ENCODE measurements at places on chromosomes 4 and X.

DNA sequence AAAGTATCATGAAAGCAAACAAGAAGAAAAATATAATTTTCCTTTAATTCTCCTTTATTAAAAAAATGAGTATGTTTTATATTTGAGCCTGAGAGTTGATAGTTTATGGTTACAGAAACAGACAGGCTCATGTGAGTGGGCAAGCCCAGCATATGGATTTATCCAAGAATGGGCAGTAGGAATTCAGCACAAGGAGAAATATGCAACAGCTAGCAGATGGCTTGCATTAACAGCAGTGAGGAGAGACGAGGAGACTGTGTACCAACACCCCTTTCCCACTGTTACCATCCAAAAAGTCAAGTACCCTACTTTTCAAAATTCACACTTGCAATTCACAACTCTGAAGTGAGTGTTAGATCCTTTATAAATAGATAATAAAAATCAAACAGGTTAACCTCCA, 1760.2 kb upstream of the TENM3 start:
- DNase-seq: no peak

DNA sequence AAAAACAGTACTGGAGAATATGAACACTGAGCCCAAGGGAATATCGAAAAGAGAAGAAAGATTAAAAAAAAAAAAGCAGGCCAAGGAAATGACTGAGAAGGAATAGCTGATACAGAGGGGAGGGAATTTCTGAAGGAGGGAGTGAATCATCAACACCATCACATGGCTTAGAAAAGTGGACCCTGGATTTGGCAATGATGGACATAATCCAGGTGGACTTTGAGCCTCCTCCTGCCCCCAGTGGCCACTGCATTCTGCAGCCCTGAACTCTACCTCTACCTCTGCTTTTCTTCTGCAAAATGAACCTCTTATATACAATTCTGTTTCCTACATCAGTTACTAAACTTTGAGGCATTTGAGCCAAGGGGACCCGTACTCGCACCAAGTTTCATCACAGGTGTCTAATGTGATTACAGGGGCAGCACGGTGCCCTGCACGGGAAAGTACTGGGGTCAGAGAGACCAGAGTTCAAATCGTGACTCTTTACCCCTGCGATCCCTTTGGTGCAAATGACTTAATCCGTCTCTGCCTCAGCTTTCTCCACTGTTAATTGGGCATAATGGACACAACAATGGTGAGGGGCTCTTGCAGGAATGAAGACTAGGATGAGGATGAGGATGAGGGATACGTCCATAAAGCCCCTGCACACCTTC, 1.1 kb downstream of the OCIAD2 start:
- DNase-seq: peak; percentile 56

GRCh38 chr4:10017037-10017893, 4.0 kb downstream of the SLC2A9 start:
- no peak for DNase-seq

- DNase-seq: no peak
Observed at GRCh38 chr4:81930506-81931238, 443.1 kb downstream of the HNRNPD start.

- DNase-seq: peak; percentile 60
Observed at GRCh38 chr4:7876201-7876875, 63.3 kb downstream of the AFAP1 start.

DNA sequence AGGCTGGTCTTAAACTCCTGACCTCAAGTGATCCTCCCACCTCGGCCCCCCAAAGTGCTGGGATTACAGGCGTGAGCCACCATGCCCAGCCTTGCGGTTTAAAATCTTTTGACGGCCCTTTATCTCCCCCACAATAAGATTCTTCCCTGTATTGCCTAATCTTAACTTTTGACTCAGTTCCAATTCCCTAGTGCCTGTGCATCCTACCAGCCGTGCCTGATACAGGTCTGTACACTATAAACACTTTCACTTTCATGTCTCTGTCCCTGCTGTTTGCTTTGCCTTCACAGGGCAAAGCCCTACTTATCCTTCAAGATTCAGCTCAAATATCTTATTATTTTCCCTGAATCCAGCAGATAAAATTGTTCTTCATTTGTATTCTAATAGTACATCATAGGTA, 74.6 kb downstream of the WDR44 start:
- DNase-seq: peak; percentile 6

DNA sequence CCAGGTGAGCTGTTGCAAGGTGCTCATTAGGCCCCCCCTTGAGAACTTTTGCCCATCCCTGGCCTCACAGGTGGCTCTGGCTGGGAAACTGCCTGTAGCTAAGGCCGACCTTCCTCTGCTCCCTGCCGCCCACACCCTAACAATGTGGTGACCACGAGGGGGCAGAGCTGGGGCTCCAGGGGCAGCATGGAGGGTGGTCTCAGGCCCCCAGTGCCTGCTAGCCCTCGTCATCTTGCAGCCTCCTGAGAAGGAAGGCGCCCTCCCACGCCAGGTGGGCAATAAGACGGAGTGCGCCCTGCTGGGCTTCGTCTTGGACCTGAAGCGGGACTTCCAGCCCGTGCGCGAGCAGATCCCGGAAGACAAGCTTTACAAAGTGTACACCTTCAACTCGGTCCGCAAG, 32.4 kb downstream of the ATP2B3 start:
- no peak for DNase-seq

DNA sequence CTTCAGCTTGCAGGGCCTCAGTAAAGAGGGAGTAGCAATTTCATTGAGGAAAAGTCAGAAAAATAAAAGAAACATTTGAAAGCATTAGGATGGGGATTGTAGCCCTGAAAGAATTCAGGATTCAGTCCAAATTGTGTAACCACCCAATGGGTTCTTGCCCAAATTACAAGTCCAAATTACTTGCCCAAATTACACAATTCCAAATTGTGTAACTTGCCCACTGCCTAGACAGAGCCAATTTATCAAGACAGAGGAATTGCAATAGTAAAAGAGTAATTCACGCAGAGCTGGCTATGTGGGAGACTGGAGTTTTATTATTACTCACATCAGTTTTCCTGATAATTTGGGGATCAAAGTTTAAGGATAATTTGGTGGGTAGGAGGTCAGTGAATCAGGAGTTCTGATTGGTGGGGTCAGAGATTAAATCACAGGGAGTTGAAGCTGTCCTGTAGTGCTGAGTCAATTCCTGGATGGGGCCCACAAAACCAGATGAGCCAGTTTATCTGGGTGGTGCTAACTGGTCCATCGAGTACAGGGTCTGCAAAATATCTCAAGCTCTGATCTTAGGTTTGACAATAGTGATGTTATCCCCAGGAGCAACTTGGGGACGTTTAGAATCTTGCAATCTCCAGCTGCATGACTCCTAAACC, 18.1 kb upstream of the PAGE5 start:
- no peak for DNase-seq

GRCh38 chr4:111362941-111363361, 740.1 kb upstream of the PITX2 start:
- peak; percentile 93 for DNase-seq

DNA sequence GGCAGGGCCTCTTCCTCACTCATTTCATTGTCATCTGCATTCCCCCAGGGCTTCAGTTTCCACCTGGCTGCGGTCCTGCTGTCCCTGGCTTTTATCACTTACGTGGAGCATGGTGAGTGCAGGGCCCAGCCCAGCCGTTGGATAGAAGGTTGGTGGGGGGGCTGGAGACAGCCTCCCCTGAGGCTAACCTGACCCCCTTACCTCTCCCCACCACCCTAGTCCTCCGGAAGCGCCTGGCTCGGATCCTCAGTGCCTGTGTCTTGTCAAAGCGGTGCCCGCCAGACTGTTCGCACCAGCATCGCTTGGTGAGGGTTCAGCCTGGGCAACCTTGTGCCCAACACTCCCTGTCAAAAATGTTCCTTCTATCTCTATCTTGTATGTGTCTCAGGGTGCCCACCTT, 5.8 kb upstream of the EBP start:
- DNase-seq: no peak

GRCh38 chr4:102420563-102421398, 75.5 kb upstream of the SLC39A8 start:
- DNase-seq: peak; percentile 16

GRCh38 chr4:165326831-165327210, 648 bp upstream of the MSMO1 start:
- DNase-seq: no peak

- DNase-seq: peak; percentile 90
Observed at GRCh38 chrX:29662759-29663503, 552.4 kb upstream of the MAGEB2 start.

DNA sequence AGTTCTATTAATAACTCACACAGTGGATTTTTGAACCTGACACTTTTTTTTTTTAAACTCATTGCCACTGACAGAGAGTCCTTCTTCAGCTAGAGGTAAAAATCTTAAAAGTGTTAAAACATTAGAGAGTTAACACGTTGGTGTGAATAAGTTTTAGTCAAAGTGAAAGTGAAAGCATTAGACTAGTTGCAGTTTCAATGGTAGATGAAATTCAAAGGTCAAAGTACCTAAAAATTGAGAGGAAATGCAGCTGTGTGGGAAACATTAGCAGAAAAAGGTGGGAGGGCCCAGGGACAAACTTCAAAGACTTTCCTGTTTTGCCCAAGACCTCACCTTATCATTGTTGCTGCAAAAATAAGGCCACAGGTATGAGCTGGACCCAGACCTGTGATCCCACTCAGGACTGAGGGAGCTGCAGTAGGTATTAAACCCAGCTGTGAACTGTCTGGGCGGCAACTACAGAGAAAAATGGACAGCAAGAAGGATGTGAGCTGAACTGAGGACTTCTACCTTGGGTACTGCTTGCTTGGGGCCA, 17.6 kb upstream of the GABRA4 start:
- DNase-seq: no peak

- DNase-seq: peak; percentile 48
Observed at GRCh38 chrX:111322231-111322855, 52.1 kb upstream of the CAPN6 start.

DNA sequence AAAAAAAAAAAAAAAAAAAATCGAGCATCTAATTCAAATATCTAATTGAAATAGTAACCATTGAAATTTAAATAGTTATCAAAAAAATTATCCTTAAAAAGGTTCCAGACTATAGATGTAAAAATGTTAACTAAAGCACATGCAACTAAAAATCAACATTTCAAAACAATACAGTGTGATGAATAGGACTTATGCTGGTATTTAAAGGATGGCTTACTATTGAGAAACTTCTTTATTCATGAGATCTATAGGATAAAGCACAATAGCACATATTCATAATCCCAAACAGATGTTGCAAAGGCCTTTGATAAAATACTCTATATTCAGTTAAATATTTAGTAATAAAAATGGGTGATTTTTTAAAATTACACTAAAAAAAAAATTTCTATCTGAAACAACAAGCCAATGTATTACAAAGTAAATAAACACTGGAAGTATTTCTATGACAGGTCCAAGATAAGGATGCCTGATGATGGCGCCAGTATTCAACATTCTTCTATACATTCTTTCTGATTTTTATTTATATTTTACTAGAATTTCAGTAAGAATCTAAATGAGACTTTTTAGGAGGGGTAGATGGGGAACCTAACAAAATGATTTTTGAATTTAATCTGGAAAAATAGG, 26.3 kb downstream of the DCLK2 start:
- DNase-seq: no peak

GRCh38 chr4:106868381-106869035, 167.6 kb downstream of the DKK2 start:
- peak; percentile 89 for DNase-seq

GRCh38 chr4:140066031-140066930, 87.7 kb downstream of the MAML3 start:
- no peak for DNase-seq
